Hematopoietic multipotent progenitor cell treated with erythropoietin and hydrocortisone succinate and interleukin-3 and kit ligand, for 8 days (in vitro differentiated cells): ENCODE measurements at places on chromosomes 7 and 10.

GRCh38 chr7:89780291-89780690, 374.0 kb upstream of the STEAP1 start:
- no peak for DNase-seq

DNA sequence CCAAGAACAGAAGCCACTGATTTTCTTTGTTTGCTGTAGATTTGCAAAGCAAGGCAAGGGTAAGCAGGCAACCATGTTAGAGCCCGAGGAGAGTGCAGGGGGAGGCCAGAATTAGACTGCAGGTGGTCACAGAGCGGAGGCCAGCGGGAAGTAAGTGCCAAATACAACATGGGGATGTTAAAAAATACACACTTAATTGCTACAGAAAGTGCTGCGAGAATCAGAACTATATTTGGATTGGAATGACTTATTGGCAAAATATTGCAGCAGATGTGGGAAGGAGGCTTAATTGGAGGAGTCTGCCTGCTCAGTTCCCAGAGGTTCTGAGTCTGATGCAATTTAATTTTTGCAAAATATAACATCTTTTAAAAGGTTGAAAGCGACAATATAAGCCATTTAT, 49.7 kb upstream of the ADCY1 start:
- no peak for DNase-seq

- no peak for DNase-seq
Observed at GRCh38 chr7:2792856-2793487, 51.1 kb downstream of the GNA12 start.

DNA sequence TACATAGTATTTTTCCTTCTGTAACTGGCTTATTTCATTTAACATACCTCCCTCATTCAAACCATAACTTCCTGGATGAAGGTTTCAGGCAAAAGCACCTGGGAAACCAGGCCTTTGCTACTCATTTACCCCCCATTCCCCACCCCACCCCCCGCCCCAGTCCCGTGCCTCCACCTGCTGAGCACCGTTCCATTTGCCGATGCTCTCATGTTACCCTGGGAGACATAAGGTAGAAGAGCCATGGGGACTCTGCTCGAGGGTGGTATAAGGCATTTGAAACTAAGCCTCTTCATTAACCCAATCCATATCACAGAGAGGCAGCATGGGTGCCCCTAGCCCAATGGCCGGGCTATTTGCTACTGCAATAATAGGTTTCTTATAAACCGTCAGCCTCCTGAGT, 22.2 kb upstream of the MCM10 start:
- DNase-seq: no peak
